KBM-7 (cell line): ENCODE measurements at places on chromosomes 5 and 9.

- DNase-seq: no peak
Observed at GRCh38 chr5:125262782-125263181, 516.3 kb upstream of the ZNF608 start.

GRCh38 chr9:89372979-89373378, 54.7 kb downstream of the SECISBP2 start:
- DNase-seq: no peak

GRCh38 chr9:79976257-79977073, 404.7 kb downstream of the TLE4 start:
- no peak for DNase-seq

GRCh38 chr9:128192601-128193371, 1.4 kb upstream of the CIZ1 start:
- no peak for DNase-seq

DNA sequence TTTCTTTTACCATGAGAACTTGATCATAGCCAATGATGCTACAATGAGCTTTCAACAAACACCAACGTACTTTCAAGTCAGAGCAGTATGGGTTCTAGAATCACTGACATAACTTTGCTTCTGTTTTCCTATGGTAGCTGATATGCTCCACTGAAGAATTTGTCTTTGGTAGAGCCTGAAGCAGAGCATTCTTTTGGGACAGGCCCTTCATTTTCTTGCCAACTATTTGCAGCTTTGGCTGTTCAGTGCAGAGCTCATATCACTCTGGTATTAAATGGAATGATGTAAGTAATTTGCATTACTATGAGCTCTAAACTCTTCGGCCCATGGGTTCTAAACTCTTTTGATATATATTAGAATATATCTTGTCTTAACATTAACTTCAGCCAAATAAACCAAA, 51.8 kb upstream of the APC start:
- no peak for DNase-seq

DNA sequence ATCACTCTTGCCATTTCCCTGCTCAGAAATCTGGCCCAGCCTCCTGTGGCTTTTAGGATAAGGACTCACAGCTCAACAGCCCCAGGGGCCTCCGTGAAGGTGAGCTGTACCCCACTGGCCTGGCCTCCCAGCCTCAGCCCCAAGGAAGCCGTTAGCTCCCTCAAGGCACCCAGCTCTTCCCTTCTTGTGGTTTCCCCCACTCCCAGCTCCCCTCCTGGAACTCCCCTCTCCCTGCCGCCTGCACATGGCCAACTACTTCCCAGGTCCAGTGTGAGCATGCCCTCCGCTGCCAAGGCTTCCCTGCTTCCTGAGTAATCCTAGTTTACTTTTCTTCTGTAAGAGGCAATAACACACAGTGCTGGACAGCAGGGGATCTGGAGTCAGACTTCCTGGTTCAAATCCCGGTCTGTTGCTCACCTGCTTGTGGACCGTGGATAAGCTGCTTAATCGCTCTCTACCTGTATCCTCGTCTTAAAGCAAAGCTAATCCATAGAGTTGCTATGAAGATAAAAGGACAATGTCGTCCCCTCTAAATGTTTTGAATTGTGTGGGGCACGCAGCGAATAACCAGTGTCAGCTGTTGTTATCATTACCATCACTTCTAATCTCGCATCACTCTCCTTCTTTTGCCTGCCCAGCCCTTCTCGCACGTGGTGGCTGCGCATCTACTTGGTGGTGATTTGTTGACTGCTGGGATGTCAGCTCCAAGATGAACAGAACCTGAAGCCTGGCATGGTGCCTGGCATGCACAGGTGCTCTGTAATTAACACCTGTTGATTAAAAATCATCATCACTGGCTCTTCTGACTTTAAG, 86.6 kb downstream of the C5orf15 start:
- no peak for DNase-seq

- no peak for DNase-seq
Observed at GRCh38 chr9:133470427-133470924, 8.4 kb downstream of the SLC2A6 start.

DNA sequence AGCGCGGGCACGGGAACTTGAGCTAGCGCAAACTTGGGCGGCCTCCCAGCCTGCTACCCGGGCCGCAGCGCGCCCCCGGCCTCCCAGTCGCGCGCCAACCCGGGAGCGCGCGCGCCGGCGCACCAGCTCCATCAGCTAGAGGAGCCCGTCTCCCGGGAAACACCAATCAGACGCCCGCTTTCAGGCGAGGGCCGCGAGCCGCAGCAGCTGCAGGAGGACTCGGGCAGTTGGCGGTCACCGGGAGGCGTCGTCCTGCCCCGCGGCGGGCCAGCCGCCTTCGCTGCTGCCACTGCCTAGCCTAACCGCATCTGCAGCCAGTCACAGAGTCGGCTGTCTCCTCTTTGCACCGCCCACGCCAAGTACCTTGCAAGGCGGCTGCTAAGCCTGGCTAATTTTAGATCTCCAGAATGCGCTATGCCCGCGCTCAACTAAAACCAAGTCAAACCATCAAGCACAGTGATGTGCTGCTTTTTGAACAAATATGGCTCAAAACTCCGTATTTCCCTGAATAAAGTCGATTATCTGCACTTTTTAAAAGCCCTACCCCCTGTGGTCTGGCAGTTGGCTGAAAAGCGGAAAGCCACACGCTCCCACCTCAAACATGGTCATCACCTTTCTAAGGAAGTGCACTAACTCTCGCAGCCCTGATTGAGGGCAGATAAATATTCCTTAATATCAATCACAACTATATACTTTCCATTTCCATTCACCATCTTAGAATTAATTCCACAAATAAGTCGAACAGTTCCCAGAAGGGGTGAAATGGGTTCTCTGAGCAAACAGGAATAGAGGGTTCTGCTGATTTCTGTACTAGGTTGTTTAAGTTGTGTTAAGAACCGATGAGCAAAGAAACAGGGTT, 221.8 kb downstream of the MEF2C start:
- DNase-seq: peak; percentile 90

- DNase-seq: peak; percentile 66
Observed at GRCh38 chr9:69919461-69920061, 98.9 kb downstream of the CFAP95 start.

- no peak for DNase-seq
Observed at GRCh38 chr5:142281008-142281367, 43.8 kb downstream of the SPRY4 start.

GRCh38 chr9:93582115-93582514, 5.7 kb downstream of the PHF2 start:
- DNase-seq: no peak

DNA sequence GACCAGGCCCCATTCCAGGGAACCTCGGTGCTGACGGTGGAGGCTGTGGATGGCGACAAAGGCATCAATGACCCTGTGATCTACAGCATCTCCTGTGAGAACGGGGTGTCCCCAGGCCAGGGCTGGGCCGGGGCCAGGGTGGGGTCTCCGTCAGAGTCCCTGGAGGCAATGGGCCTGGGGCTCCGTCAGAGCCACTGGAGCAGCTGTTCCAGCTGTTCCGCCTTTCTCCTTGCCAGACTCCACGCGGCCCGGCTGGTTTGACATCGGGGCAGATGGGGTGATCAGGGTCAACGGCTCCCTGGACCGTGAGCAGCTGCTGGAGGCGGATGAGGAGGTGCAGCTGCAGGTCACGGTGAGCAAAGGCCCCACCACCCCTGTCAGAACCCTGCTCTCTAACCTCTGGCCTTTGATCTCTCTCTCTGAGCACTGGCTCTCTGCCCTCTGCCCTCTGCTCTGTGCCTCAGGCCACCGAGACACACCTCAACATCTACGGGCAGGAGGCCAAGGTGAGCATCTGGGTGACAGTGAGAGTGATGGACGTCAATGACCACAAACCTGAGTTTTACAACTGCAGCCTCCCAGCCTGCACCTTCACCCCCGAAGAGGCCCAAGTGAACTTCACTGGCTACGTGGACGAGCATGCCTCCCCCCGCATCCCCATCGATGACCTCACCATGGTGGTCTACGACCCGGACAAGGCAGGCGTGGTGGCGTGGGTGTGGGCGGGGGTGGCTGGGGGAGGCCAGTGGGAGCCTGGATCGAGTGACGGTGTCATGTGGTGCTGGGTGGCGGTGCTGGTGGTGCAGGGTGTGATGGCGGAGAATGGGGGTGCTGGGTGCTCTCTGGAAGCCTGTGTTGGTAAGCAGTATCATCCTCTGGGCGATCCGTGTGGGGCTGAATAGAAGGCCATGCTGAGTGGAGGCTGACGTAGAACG, 26.6 kb downstream of the CDHR2 start:
- no peak for DNase-seq

DNA sequence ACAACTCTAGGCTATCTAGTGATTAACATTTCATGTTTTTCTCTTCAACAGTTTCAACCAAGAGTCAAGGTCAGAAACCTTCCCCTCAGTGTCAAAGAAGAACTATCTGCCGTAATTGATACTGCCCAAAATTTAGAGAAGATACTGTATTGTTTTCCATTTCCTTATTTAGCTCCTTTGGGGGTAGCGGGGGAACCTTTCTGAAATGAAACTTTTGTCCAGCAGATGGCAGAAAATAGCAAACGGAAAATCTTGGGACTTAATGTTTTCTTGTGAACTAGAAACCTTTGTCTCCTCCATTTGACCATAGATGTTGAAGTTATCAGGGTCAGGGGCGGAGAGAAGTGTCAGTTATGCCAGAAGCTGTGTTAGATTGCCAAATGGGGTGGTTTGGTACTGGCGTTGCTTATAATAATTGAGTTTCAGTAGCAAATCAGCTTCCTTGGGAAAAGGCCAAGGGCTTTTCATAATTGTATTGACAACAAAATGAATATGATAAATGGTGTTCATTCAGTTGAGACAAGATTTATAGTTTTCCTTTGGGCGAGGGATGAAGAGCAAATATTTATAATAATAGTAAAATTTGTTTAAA, 101.7 kb upstream of the TLX3 start:
- DNase-seq: peak; percentile 82

DNA sequence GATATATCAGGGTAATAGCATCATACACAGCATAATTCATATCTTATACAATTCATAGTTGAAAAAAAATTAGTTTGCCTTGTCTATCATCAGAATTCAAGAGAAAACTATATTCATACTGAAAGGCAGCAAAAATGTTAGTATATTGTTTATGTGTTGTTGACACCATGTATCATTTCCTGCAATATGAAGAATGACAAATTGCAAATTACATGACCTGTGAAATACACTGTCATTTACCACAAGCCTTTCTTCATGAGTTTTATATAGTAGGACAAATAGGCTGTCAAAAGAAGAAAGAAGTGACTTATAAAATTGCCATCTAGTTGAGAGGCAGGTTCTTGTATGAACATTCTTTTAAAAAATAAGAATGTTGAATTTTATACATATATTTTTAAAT, 1136.3 kb upstream of the CDH9 start:
- DNase-seq: no peak

DNA sequence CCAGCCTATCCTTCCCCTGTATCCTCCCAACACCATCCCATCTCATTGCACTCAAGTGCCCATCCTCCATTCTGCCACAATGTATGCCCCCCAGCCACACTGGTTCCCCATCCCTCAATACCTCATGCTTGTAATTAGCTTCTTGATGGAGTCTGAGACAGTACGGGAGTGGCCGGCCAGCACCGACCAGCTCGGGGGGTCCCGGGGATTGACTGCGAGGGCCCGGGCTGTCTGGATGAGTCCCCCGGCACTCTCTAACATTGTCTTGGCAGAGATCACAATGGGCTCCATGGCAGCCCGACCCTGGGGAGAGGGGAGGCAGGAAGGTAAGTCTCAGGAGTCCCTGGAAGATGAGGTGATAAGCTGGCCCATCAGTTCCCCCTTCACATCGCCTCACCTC, 17.2 kb upstream of the TPM2 start:
- no peak for DNase-seq

GRCh38 chr9:94631599-94631998, 7.7 kb downstream of the FBP1 start:
- no peak for DNase-seq
